ENCODE measurements at places on chromosomes 5 and 9.

- ATAC-seq: no peak
These were observed 142.8 kb downstream of the NTRK2 start for GRCh38 chr9:84812355-84812754.

DNA sequence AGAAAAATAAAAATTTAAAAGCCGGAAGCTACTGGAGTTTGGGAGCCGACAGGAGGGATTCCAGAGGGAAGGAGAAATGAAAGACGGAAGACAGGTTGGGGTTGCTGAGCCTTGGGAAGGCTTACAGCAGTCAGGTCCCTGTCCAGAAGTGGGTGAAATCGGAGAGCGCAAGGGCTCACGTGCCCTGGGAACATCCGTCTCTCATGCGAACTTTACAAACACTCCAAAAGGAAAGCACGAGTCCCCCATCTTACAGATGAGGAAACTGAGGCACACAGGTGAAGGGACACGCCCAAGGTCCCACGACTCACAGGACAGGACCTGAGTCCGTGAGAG is 347 bp upstream of the OLFML2A start:
- ATAC-seq: no peak

- ATAC-seq: no peak
These were observed 509.4 kb downstream of the BNC2 start for GRCh38 chr9:16361118-16361517.

- no peak for ATAC-seq
These were observed 67.4 kb upstream of the DMRTA1 start for GRCh38 chr9:22379272-22379671.

GRCh38 chr9:74838351-74838750 is 49.4 kb downstream of the TRPM6 start:
- ATAC-seq: no peak

DNA sequence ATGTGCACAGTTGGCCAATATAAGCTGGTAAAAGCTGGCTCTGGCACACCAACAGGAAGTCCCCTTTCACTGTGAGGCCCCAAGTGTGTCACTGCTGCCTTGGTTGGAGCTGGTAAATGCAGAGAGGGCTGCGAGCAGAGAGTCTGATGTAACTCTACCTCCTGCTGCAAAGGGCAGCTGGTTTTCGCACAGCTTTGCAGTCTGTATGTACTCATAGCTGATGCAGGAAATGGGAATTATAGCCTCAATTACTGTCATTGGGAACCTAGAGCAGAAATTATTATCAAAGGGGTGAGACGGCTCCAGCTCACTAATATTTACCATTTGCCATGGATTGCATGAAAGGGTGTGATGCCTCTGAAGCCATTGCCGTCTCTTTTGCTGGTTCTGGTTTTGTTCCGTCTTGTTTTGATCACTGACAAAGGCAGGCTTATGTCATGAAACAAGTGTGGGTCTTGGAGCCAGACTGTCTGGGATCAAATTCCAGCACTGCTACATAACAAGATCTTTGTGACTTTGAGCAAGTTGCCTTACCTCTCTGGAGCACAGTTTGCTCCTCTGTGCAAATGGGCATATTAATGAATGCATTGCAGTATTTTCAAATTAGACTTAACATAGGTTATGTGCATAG is 124.3 kb upstream of the SLC25A48 start:
- no peak for ATAC-seq

- ATAC-seq: no peak
These were observed 705.0 kb upstream of the CDH10 start for GRCh38 chr5:25349746-25350145.

- ATAC-seq: peak; percentile 89
These were observed at the start of gene GLDC for GRCh38 chr9:6645355-6646292. TSS of gene GLDC (minus strand) at chr9:6645729. CDS start at chr9:6645499, 230 bp downstream.

DNA sequence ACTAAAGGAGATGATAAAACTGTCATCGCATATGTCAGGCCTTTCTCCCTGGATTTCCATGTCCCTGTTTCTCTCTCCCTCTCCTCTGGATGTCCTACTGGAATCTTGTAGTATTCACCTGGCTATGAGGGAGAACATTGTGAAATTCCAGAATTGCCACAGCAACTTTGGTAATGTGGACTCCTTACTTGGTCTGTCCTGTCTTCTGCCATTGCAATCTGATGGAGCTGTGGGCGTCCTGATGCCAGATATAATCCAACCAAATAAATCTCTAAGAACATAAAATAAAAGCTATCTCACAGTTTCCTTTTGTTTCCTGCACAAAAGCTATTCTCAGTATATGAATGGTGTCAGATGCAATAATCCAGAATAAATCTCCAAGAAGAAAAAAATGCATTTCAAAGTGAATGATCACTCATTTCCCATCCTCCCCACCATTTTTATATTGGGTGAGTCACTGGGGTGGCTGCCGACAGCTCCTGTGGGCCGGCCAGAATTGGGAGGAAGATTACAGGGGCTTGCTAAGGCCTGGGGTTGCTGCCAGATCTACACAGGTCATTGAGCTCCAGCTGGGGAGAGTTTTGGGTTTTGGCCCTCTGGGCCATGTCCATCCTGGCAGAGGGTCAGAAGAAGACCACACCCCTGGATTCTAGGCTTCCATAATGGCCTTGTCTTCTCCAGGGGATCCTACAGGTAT is 160.7 kb upstream of the PITX1 start:
- no peak for ATAC-seq

- no peak for ATAC-seq
These were observed 391.0 kb downstream of the CHSY3 start for GRCh38 chr5:130295235-130295634.

- ATAC-seq: no peak
These were observed 1089.2 kb downstream of the PTPRD start for GRCh38 chr9:9523476-9524139.

- no peak for ATAC-seq
These were observed 120.5 kb downstream of the MARCHF3 start for GRCh38 chr5:126909856-126910255.

DNA sequence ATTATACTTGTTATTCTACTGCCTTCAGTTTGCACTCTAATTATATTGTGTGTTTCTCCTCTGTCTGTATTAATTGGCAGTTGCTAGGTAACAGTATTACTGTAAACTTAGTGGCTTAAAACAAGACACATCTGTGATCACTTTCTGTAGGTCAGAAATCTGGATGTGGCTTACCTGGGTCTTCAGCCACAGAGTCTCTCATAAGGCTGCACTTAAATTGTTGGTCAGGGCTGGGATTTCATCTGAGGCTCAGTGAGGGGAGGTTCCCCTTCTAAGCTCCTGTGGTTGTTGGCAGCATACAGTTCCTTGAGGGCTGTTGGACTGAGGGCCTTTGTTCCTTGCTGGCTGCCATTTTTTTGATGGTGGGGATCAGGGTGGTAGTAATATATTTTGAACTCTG is 68.8 kb downstream of the SLC44A1 start:
- ATAC-seq: no peak

DNA sequence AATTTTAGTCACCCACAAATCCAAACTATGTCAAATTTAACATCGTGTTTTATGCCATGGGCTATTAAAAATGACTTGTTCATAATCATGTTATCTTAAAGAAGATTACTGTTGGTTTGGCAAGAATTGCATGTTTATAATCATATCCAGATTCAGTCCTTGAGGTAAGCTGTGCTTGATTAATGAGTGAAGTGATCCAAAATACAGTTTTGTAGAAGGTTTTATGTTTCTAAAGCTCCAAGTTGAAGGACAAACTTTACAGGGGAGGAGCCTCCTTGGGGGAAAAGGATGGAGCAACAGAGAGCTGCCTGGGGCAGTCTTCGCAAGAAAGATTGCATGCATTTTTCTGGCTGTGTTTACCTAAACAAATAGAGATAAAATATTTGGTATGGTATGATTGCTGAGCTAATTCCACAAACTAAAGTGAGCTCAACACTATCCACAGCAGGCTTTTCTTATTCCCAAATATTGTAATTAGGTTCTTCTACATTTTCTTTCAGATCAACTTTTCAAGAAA is 189.5 kb upstream of the TYRP1 start:
- ATAC-seq: no peak

DNA sequence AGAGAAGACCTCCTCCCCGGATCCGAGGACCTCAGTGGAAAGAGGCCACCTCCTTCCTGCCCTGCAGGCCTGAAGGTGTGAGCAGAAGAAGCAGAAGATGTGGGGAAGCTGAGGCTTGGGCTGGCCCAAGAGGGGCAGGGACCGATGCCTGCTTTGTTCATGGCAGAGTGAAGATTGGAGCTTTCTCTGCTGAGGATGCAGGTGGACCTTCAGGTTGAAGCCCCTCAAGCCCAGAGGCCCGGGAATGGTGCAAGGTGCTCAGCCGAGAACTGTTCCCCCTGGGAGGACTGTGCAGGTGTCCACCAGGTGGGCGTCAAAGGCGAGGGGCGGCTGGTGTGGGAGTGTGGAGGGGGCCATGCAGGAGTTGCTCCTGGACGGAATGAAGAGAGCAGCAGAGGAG is 277.9 kb upstream of the IRX2 start:
- no peak for ATAC-seq

- ATAC-seq: no peak
These were observed 34.3 kb downstream of the MAP3K1 start for GRCh38 chr5:56849671-56850070.

DNA sequence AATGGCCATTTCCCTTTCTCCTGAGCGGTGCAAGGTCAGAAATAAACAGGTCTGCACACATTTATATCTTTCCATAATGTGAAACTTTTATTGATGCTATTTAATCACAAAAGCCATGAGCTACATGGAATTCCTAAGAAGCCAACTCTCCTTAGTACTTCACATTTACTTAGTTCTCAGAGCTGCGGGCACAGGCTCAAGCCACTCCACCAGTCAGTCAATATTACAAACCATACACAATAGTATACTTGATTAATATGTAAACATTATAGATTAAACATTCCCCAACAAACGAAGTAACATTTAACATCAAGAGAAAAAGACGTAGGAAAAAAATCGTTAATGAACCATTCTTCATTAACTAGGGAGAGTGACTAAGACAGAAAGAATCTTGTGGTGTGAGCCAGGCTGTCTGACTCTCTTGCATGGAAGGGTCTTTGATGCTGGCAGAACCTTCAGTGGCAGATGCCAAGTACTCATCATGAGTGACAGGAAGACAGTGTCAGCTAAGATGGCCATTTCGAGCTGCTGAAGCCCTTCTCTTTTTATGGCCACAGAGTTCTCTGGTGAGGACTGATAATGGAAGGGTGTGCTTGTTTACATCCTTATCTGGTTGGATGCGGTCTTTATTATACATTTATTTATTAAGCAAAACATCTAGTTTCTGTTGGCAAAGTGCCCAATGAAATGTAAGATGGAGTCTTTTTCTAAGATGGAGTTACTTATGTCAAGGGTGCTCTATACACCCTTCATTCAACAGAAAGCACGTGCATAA is 115.5 kb upstream of the TUT7 start:
- ATAC-seq: no peak

GRCh38 chr5:169647566-169647965 is 10.5 kb downstream of the DOCK2 start:
- ATAC-seq: peak; percentile 62

DNA sequence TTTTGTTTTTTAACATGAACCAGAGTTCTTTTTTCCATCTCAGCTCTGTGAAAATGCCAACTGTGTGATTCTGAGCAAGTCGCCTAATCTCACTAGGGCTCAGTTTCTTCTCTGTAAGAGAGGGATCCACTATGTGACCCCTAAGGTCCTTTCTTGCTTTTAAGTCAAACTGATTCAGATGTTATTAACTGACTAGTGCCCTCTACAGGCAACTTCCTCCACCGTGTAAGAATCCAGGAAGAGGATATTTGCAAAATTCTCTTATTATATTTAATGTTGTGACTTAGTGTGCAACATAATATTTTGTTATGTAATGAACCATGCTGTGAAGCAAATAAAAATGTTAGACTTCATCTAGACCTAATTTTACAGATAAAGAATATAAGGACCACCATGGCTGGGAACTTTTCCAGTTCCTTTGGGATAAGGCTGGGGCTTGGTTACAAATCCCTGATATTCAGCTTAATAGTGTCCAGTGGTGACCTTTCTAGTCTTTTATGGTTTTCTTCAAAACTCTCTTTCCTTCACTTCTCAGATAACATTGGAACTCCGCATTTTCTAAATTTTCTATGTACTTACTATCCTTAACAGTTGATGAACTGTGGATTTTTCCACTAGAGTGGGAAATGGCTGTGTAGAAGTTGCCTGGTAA is 244.7 kb downstream of the PIK3R1 start:
- peak; percentile 47 for ATAC-seq

DNA sequence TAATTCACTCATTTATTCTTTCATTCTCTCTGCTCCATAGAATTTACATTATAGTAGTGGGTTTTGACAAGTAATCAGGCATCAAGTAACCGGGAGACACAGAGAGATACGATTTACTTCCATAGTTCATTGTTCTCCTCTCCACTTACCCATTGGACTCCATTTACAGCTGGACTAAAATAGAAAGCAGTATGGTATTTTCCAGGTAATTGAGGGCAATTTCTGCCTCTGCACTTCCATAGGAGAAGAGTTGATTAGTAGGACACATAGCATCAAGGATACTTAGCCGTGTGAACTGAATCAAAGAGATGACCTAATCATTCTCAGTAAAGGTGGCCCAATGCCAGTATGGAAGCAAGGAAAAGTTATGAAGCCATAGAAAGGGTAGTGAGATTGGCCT is 244.4 kb downstream of the COX7C start:
- no peak for ATAC-seq

GRCh38 chr5:124880903-124881697 is 134.7 kb upstream of the ZNF608 start:
- no peak for ATAC-seq

DNA sequence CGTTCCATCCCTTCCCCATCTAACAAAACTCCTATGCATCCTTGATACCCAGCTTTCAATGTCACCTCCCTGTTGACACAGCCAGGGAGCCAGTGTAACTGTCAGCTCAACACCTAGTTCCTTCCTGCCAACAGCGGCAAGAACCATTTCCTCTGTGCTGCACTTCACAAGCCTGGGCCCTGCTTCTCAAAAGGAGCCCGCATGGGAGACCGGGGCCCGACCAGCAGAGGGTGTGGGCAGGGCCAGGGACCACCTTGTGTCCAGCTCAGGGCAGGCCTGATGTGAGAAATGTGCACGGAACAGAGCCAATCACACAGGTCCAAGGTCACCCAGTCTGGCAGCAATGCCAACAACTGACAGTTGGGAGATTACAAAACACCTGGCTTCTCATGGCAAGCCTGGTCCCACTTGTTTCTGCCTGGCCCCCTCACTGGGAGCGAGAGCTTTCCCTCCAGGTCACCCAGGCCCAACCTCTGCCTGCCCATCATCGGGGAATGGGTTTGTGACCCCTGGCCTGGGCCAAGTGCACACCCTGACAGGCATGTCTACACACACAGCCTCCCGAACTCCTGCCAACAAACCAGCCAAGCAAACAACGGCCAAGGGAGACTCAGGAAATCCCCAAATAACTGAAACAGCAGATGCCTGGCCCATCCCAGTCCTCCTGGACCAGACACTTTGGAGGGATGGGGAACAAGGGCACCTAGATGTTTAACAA is 3.1 kb downstream of the RNF44 start:
- no peak for ATAC-seq

DNA sequence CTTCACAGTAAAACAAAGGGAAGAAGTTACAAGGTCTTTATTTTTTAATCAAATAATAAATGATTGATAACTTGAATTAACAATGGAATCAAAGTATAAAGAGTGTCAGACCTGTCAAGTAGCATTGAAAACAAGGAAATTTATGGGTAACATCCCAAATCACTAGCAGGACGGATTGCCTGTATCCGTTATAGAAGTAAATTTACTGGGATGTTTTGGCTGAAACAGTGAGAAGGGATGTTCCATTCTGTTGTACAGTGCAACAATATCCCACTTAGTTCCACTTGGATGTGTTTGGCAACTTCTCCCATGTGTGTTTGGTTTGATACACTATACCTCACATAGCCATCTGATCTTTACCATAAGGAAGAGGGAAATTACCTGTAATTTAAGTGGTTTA is 421.0 kb upstream of the CHD1 start:
- ATAC-seq: no peak

GRCh38 chr5:136375920-136376319 is 10.6 kb upstream of the TRPC7 start:
- ATAC-seq: no peak
